ENCODE measurements at places on chromosomes 1 and 21.

DNA sequence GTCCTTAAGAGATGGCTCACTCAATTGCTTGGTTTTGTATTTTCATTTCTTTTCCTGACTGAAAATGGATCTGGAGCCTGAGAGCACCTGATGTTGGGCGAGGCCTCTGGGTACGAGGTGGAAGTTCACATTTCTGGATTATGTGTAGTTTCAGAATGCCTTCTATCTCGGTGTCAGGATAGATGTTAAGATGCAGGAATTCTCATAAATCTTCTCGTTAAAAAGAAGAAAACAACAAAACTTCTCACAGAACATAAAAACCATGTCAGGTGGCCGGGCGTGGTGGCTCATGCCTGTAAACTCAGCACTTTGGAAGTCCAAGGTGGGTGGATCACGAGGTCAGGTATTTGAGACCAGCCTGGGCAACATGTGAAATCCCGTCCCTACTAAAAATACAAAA is 101.8 kb downstream of the RHOU start:
- DNase-seq, result no peak

- DNase-seq, result no peak
These were observed 61.8 kb downstream of the KIF26B start for GRCh38 chr1:245216366-245217115.

DNA sequence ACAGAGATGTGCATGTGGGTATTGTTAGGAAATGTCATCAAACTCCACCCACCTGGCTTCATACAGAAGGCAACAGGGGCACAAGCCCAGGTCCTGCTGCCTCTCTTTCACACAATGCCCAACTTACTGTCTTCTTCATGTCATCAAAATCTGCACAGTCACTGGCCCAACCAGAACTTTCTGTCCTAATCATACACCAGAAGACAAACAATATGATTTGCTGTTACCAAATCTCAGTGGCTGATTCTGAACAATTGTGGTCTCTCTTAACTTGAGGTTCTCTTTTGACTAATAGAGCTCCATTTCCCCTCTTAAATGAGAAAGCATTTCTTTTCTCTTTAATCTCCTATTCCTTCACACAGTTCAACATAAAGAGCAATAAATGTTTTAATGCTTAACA is 7.7 kb downstream of the HSD3B2 start:
- no peak for DNase-seq

GRCh38 chr1:58768971-58769808 is 14.7 kb downstream of the JUN start:
- peak; percentile 66 for DNase-seq

- DNase-seq, result no peak
These were observed 47.0 kb upstream of the KDM4A start for GRCh38 chr1:43602990-43603389.

- DNase-seq, result no peak
These were observed 8.3 kb upstream of the KIAA0040 start for GRCh38 chr1:175200678-175201521.

DNA sequence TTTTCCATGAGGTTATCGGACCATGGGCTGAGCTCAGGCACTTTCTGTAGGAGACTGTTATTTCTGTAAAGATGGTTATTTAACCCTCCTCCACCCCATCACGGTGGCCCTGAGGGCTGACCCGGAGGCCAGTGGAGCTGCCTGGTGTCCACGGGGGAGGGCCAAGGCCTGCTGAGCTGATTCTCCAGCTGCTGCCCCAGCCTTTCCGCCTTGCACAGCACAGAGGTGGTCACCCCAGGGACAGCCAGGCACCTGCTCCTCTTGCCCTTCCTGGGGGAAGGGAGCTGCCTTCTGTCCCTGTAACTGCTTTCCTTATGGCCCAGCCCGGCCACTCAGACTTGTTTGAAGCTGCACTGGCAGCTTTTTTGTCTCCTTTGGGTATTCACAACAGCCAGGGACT is 2.6 kb upstream of the CCDC28B start:
- no peak for DNase-seq

GRCh38 chr1:40344597-40344996 is 27.5 kb upstream of the COL9A2 start:
- DNase-seq, result peak; percentile 33

DNA sequence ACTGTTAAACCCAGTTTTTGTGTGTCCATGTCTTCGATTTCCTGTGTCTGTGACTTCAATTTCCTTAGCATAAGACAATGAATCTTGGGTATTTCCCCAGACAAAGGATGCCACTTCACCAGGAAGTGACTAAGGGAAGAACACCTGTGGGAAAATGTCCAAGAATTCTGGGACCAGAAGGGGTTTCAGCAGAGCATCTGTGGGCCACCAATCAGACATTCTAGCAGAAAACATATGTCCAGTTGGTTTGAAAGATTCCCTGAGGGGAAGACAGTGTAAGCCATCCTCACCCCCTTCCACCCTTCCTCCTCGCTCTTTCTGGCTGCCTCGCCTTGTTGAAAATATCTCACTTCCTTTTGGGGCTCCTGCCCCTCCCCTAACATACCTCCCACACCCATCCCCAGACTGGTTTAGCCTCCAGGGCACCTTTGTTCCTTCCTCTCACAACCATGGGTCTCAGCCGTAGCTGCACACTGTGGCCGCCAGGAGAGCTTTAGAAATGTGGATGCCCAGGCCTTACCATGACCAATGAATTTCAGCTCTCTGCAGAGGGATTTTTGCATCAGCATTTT is 25.5 kb upstream of the IFNAR1 start:
- peak; percentile 50 for DNase-seq

DNA sequence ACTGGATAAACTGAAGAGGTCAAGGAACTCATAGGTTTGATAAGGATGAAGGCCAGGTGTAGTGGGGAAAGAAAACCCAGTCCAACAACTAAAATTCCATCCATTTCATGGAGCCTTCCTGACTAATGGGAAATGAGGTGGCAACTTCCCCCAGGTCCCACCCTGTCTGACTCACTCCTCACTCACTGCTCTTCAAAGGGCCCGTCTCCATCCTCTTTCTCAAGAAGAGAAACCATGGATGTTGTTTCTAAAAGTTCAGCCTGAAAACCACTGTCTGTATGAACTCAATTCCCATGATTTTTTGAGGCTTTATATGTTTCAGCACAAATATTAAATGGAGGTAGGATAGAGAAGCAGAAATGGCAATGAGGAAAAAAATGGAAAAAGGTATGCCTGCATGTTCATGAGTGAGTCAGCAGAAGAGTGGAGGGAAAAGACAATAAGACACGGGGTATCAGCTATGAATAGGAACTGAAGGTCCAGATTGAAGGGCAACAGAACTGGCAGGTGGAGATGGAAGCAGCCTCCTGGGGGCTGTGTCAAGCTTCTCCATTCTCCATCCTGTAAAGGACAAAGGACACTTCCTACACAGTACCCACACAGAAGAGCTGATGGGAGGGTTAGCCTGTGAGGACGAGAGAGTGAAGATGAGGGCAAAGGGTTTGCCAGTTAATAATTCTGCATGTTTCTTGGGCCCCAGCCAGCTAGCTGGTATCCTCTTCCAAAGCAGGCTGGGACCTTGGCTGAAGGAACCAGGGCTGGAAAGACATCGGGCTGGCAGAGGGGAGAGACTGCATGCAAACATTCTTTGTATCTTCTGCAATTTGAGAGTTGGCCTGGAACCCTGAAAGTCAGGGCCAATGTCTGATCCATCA is 5.5 kb upstream of the ELOVL1 start:
- no peak for DNase-seq

DNA sequence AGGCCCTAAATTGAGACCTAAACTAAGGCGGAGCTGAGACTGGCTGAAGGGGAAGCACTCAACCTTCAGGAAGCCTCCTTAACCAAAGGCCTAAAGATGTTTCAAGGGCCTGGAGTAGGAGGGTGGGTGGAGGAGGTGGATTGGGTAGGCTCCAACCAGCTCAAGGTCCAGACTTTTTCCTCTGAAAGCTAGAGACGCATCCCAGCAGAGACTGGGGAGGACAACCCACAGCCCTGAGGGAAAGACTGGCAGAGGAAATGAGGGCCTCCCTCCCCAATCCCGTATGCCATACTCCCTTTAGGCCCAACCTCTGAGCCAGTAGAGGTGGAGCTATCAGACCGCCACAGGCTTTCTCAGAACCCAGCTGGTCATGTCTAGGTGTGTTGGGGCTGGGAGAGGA is 1.1 kb downstream of the ECM1 start:
- DNase-seq, result no peak

DNA sequence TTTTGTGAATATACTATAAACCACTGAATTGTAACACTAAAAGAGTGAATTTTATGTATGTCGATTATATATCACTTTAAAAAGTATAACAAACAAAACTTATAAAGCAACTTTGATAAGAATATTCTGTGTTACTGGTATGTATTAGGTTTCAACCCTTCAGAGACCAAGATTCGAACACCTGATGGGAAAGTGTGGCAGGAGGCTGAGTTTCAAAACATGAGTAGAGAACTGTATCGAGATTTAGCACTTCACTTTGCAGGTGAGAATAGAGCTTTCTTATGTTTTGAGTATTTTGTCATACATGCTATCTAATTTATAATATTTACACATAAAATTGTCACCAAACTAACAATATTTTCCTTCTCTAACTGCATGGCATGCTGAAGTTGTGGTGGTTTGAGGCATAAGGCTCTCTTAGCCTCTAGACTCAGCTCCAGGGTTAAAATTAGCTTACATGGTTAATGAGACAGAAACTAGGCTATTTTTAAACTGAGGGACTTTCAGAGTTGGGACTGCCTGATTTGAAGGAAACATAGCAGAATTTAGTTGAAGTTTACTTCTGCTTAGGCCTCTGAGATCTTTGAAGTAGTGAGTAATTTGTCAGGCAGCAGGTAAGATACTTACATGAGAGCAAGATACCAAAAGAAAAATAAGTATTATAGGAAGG is 48.6 kb downstream of the CEP350 start:
- no peak for DNase-seq

DNA sequence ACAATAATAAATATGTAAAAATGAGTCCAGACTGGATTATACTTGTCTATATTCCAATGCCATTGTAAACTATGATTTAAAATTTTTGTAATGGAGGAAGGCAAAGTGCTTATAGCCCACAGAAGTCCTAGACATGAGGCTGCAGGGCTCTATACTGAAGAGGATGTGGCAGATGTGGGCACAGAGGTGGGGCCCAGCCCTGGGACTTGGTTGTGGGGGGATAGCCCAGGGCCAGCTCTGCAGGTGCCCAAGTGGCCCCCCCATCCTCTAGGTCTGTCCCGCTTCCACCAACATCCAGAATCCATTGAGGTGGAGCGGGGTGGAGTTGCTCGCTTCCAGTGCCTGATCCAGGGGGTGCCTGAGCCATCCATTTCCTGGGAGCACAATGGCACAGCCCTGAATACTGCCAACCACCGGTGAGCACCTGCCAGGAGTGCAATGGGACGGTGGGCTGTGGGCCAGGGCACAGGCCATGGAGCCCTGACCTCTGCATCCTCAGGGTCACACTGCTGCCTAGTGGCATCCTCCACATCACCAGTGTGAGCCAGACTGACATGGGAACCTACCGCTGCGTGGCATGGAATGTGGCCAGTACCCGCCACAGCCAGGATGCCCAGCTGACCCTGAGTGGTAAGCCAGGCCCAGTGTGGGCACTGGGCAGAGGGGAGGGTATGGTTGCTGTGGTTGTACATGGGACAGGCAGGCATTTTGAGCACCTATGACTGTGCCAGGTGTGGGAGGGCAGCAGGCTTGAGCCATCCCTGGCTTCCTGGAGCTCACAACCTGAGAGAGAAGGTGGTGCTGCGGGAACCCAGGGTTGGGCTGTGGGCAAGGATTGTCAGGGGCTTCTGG is 21.0 kb downstream of the SLC27A3 start:
- no peak for DNase-seq

- no peak for DNase-seq
These were observed 8.1 kb downstream of the TOR3A start for GRCh38 chr1:179089827-179090482.

GRCh38 chr1:4932311-4933030 is 278.1 kb downstream of the AJAP1 start:
- no peak for DNase-seq

GRCh38 chr1:198499588-198499987 is 40.9 kb downstream of the ATP6V1G3 start:
- DNase-seq, result no peak

- DNase-seq, result no peak
These were observed 134.0 kb downstream of the DMRTB1 start for GRCh38 chr1:53592985-53593757.

DNA sequence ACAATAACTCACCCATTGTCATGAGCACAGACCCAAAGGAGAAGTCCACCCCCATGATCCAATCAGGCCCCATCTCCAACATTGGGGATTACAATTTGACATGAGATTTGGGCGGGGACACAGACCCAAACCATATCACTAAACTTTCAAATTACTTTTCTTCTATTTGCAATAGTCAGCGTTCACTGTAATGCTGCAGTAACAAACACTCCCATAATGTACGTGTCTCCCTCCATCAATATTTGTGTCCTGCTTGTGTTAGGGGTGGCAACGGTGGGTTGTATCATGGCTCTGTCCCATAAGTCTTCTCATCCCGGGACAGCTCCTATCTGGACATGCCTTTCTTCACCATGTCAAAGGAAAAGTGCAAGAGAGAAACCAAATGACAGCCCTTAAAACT is 26.2 kb downstream of the TFF3 start:
- DNase-seq, result no peak

DNA sequence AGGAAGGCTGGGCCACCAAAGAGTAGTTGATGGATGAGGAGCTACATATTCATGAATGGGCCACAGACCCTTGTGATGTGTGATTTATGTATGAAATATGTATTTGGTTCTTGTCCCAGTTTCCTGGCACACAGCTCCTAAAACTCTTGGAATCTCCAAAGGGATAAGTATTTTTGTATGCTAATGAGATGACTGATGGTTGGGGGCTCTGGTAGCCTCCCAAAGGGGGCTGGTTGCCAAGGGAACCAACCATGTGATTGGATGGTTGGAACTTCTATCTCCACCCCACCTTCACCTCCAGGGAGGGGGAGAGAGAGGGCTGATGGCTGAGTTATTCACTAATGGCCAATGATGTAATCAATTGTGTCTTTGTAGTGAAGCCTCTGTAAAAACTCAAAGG is 77.1 kb downstream of the ZNF281 start:
- DNase-seq, result no peak

- peak; percentile 75 for DNase-seq
These were observed 146.0 kb upstream of the KIAA0040 start for GRCh38 chr1:175338387-175339135.

GRCh38 chr1:54872036-54872331 is 15.0 kb downstream of the DHCR24 start:
- DNase-seq, result no peak

DNA sequence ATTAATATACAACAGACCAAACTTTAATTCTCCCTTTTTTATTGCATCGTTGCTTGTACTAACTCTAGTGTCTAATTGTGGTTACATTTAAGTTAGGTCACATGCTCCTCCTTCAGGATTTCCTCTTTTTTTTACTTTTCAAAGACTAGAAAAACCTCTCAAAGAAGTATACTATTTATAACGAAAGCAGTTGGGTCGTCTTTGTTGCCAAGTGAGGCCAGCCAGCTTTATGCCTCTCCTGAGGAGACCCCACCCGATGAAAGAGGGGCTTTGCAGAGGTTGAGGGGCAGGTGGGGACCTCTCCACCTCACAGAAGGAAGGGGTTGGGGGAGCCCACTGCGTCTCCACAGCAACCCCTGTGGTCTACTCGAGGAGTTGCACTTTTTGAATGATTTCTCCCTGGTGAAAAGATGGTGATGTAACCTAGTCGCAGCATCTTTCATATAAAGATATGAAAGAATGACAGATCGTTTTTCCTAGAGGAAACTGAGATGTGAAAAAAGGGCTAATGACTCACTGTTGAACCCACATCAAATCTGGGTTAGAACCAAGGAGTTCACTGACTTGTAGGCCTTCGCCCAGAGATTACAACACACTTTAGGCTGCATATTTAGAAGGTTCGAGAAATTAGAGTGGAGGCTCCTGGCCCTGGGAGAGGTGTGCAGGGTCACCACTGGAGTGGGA is 6.4 kb downstream of the TGFB2 start:
- DNase-seq, result peak; percentile 51

- peak; percentile 47 for DNase-seq
These were observed 747 bp upstream of the ENAH start for GRCh38 chr1:225653463-225654276.

All from activated T-cell treated with anti-CD3 and anti-CD28 coated beads, Interleukin-2, amount 50 U/mL, for 48 hours (primary cell).